ENCODE measurements at places on chromosomes 13 and 19.

DNA sequence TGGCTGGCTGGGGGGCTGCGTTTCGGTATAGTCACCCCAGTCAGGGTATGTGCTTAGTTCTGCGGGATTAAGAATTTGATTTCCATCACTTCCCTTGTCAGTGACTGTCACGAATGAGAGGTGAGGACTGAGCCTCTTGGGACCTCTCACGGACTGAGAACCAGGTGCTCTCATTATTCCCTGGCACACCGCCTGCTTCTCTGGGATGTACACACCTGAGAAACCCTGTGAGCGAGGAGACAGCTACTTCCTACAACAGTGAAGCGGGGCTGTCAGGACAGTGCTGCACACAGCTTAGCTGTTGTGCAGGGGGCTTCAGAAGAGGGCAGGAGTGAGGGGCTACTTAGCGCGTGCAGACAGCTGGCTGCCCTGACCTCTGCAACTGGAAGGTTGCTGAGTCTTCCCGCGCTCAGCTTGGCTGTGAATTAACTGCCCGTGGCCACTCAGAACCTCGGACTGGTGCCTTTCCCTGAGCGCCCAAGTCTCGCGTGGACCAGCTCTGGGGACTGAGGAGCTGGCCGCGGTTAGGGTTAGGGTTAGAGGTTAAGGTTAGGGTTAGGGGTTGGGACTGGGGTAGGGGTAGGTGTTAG is 65.3 kb upstream of the MCF2L start:
- no peak for DNase-seq

DNA sequence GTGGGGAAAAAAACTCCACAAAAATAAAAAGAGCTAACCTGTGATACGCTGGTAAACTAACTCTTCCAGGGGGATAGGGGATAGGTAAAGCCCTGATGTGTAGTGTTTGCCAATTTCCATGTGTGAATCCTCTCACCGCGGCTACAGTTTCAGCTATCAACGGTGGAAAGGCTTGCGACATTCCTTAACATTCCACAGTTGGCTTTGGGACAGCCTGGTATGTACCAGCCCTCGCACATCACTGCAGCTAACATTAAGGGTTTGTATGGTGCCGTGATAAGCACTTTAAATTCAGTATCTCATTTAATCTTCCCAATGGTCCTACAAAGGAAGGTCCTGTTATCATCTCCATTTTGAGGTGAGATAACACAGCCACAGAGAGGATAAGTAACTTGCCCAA is 112.4 kb downstream of the KATNAL1 start:
- DNase-seq, result no peak

GRCh38 chr19:31530781-31531180 is 181.5 kb upstream of the TSHZ3 start:
- DNase-seq, result no peak

GRCh38 chr19:48967346-48968178 is 2.5 kb downstream of the FTL start:
- DNase-seq, result no peak

DNA sequence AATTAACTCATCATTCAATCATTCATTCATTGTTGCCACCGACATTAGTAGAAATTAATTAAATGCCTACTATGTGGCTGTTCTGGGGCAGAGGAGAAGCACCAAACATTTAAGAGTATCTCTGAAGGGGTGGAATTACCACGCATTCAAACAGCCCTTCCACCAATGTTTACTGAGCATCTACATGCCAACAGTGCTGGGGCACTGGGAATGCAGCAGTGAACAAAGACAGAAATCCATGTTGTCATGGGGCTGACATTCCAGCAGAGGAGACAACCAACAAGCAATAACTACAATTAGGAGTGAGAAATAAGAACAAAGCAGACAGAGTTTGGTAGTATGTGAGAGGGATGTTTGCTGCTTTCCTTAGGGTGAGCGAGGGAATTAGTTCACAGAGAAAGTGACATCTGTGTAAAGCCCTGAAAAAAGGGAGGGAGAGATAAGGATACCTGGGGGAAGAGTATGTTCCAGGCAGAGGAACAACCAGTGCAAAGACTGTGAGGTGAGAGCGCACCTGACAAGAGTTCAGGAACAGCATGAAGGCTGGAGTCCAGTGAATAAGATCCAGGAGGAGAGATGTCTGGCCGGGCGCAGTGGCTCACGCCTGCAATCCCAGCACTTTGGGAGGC is 1.3 kb upstream of the PAK4 start:
- DNase-seq, result no peak

DNA sequence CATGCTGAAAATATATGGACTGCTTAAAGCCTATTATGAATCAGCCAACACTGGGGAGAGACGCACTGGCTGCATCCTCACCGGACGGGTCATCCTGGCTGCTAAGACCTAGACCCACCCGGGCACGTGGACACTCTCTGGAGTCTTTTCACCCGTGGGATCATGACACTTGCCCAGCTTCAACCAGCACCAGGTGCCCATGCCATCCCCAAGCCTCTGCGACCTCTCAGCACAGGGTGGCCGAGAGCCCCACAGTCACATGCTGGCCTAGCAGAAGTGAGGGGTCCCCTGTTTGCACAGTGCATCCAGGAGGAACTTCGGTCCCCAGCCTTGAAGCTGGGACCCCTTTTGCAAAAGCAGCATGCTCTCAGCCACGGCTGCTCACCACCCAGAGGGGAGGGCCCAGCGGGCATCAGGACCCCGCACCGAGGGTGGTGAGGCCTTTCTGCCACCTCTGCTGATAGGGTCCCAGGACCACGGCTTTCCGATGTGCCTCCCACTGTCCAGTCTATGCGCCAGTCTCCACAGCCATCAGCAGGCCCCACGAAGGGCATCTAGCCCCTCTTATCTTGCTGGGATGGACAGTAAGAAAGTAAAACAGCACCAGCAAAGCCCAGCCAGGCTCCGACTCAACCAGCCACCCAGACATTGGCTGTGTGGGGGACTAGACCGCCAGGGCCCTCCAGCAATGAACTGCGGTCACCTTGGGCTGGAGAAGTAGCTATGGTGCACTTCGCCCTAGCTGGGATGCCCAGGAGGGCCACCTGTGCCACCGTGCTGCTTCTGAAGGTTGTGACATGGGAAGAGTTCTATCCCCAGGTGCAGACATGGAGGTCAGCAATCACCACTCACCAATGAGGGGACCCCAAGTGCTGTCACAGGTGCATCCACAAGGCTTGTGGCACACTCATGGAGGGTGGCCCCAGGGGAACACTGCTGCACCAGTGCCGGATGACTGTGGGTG is 73.1 kb downstream of the CEBPG start:
- no peak for DNase-seq

DNA sequence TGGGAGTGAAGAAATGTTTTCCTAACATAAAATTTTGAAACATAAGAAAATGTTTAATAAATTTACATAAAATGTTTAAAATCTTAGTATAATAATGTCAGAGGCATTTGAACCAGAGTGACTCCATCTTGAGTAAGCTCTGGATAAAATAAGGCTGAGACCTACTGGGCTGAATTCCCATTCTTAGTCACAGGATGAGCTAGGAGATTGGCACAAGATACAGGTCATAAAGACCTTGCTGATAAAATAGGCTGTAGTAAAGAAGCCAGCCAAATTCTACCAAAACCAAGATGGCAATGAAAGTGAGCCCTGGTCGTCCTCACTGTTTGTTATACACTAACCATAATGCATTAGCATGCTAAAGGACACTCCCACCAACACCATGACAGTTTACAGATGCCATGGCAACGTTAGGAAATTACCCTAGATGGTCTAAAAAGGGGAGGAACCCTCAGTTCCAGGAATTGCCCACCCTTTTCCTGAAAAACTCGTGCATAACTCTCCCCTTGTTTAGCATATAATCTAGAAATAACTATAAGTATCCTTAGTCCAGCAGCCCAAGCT is 1184.0 kb downstream of the UQCRFS1 start:
- DNase-seq, result no peak

DNA sequence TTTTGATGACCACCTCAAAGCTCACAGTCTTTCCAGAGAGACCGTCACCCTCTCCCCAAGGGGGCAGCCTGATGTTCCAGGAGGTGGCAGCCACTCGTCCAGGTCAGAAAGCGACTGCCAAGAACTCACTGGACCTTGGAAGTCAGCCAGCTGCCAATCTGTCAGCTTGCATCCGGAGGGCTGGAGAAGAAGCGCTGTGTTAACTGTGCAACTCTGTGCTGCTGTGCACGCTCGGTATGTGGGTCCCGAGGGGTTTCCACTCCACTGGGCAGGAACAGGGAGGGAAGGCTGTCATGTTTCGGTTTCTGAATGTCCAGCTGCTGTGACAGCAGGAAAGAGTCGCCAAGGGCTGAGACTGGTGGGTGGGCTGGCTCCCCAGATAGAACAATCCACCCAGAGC is 89.2 kb downstream of the CACNA1A start:
- no peak for DNase-seq

DNA sequence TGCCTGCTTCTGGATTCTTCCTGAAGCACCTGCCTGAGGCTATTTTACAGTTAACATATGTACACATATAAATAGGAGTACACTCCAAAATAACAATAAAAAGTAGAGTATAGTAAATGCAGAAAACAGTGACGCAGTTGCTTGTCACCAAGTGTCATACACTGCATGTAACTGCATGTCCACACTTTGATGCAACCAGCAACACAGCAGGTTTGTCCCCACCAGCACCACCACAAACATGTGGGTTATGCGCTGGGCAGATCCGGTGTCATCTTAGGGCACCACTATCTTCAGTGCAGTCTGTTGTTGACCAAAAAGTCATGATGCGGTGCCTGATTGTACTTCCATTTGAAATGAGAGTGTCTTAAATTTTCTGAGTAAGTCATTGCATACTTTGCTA is 51.3 kb downstream of the COL4A2 start:
- no peak for DNase-seq

DNA sequence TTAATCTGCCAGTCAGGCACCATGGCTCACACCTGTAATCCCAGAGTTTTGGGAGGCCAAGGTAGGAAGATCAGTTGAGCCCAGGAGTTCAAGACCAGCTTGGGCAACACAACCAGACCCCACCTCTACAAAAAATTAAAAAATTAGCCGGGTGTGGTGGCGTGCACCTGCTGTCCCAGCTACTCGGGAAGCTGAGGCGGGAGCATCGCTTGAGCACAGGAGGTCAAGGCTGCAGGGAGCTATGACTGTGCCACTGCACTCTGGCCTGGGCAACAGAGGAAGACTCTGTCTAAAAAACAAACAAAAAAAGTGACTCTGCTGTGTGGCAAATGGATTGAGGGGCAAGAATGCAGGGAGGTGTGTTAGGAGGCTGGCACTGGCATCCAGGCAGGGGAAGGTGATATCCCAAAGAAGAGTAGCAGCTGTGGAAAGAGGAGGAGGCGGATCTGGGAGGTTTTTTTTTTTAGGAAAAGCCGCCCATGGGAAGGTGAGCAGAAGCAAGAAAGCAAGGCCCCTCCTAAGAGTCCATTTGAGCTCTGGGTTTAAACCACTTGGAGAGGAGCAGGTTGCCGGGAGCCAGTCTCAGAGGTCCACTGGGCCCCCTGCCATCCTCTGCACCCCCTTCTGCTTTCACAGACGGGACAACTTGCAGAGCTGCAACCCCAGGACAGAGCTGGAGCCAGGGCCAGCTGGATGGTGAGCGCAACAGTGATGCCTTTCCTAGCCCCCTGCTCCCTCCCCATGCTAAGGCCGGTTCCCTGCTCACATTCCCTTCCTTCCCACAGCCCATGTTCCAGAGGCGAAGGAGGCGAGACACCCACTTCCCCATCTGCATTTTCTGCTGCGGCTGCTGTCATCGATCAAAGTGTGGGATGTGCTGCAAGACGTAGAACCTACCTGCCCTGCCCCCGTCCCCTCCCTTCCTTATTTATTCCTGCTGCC is 2.1 kb downstream of the HAMP start:
- no peak for DNase-seq

DNA sequence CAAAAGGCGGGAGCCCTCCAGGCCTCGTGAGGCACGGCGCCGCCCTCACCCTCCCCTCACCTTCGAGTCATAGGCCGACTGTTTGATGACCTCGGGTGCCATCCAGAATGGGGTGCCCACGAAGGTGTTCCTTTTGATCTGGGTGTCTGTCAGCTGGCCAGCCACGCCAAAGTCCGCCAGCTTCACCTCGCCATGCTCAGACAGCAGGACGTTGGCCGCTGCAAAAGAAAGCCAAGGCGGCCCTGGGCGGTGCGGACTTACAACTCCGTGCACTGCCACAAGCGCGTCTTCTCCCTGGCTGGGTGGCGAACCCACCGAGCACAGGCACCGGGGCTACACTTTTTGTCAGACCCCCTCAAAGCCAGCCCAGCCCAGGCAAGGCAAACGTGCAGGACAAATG is 102.1 kb downstream of the STK24 start:
- no peak for DNase-seq

- no peak for DNase-seq
These were observed 1.7 kb downstream of the B9D2 start for GRCh38 chr19:41362143-41362847.

- DNase-seq, result no peak
These were observed 4.1 kb downstream of the TLE2 start for GRCh38 chr19:3024870-3025548.

GRCh38 chr13:63449550-63449949 is 2033.9 kb upstream of the PCDH20 start:
- peak; percentile 58 for DNase-seq

GRCh38 chr19:47723581-47723940 is 10.3 kb downstream of the EHD2 start:
- DNase-seq, result no peak

GRCh38 chr19:5292822-5293611 is 47.6 kb downstream of the PTPRS start:
- peak; percentile 68 for DNase-seq

- DNase-seq, result no peak
These were observed 15.2 kb downstream of the DACH1 start for GRCh38 chr13:71851498-71852409.

GRCh38 chr13:29760544-29760943 is 89.9 kb downstream of the UBL3 start:
- no peak for DNase-seq

DNA sequence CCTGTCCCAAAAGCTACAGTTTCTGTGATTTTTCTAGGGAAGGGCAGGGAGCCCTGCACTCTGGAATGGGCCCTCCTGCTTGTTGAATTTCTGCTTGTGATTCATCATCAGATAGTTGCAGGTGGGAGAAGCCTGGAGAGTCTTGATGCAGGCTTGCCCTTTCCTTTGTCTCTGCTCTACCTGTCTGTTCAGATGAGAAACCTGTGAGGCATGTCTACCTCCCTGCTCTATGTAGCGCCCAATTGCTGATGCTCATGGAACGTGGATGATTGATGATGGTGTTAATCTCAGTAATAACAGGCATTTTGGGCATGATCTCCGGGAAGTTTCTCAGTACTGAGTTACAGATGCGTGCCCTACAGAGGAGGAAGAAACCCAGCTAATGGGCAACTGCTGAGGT is 10.9 kb upstream of the CBY2 start:
- DNase-seq, result no peak

GRCh38 chr13:70203661-70204229 is 95.5 kb upstream of the KLHL1 start:
- DNase-seq, result peak; percentile 1

GRCh38 chr13:51681037-51681678 is 96.9 kb downstream of the WDFY2 start:
- no peak for DNase-seq

- no peak for DNase-seq
These were observed 107.8 kb downstream of the FOXO1 start for GRCh38 chr13:40558656-40559055.

- no peak for DNase-seq
These were observed 15.6 kb downstream of the SMIM24 start for GRCh38 chr19:3464587-3465235.

GRCh38 chr19:6739390-6739882 is at the start of gene TRIP10:
Gene TRIP10 (plus strand): TSS chr19:6739680. CDS start chr19:6739762, 82 bp downstream.
- no peak for DNase-seq
